ENCODE measurements at places on chromosomes 7 and 10. TPM values are rescaled to one million over a fixed set of nuclear protein-coding genes. Genes with fewer than 3 reads are reported as not detected.

The TMEM26 gene
- total RNA-seq: not detected

The LAMTOR4 gene
- 114 TPM for total RNA-seq

The GIMAP7 gene
- not detected for total RNA-seq

- H3K4me1 ChIP-seq: peaks cover 28% of the 10 kb centered on the region
- H3K36me3 ChIP-seq: peaks cover 16% of the 10 kb centered on the region
- H3K27me3 ChIP-seq: peaks cover 1% of the 10 kb centered on the region
- H3K27ac ChIP-seq: no peak overlapping the region
- DNase-seq: no peak
Observed at GRCh38 chr7:99365318-99366141, 9.0 kb upstream of the ARPC1B start.

The CTAGE4 gene
- total RNA-seq: not detected

The ACTL6B gene
- total RNA-seq: not detected

- no peak overlapping the region for H3K4me3 ChIP-seq
- H3K27ac ChIP-seq: peak overlapping the region; percentile 8
- H3K36me3 ChIP-seq: peaks cover 20% of the 10 kb centered on the region
Observed at GRCh38 chr10:127154831-127155620, 41.4 kb downstream of the INSYN2A start.

The HNRNPF gene
- total RNA-seq: 138 TPM

The CCDC7 gene
- total RNA-seq: 3.1 TPM

GRCh38 chr7:130350945-130351790 is 6.6 kb downstream of the CPA5 start:
- no peaks in the 10 kb centered on the region for H3K36me3 ChIP-seq
- H3K4me3 ChIP-seq: no peak overlapping the region
- H3K27me3 ChIP-seq: peaks cover 26% of the 10 kb centered on the region
- peaks cover 60% of the 10 kb centered on the region for H3K4me1 ChIP-seq
- H3K27ac ChIP-seq: no peak overlapping the region
- no peak for DNase-seq

DNA sequence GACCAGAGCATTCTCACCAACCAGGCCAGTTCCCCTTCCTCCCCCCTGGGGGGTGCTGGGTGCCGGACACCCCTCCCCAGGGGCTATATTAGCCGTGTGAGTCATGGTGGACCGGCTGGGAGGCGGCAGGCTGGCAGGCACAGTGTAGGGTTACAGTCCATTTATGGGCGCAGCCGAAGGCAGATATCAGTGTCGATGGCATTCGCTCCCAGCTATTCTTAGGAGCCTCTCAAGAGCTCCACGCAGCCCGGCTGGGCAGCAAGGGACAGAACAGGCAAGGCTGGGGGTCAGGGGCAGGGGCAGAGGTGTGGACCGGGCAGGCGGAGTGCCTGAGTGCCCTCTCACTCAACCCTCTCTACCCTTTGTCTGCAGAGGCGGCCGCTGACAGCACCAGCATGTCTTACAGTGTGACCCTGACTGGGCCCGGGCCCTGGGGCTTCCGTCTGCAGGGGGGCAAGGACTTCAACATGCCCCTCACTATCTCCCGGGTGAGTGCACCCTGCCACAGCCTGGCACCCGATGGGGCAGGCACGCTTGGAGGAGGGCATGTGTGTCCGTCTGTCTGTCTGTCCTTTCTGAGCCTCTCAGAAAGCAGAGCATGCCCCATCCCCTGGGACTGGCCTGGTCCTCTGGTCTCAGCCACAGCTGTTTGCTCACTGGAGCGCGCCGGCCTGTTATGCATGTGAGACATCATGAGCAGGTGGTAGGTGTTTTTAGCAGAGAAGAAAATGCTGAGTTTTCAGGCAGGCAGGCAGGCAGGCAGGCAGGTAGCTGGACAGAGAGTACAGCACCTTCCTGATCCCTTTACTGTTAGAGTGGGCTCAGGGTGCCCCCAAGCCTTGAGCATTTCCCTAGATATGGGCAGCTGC is at the start of gene LDB3:
TSS of gene LDB3 (plus strand) at position 215 of the 869 bp plus-strand sequence. CDS start at position 396, 181 bp downstream.
- peaks cover 42% of the 10 kb centered on the region for H3K4me1 ChIP-seq
- no peaks in the 10 kb centered on the region for H3K36me3 ChIP-seq
- peak; percentile 36 for DNase-seq
- peaks cover 11% of the 10 kb centered on the region for H3K27me3 ChIP-seq
- H3K27ac ChIP-seq: peak within 1 kb of the TSS; percentile 61

The PON1 gene
- total RNA-seq: not detected

- no peak overlapping the region for H3K27ac ChIP-seq
- H3K4me3 ChIP-seq: no peak overlapping the region
- no peaks in the 10 kb centered on the region for H3K36me3 ChIP-seq
- no peaks in the 10 kb centered on the region for H3K4me1 ChIP-seq
- DNase-seq: peak; percentile 21
- H3K27me3 ChIP-seq: peaks cover 37% of the 10 kb centered on the region
Observed at GRCh38 chr10:69636626-69637605, 6.9 kb downstream of the FAM241B start.

- no peaks in the 10 kb centered on the region for H3K36me3 ChIP-seq
- H3K27ac ChIP-seq: no peak overlapping the region
- H3K4me1 ChIP-seq: no peaks in the 10 kb centered on the region
- H3K4me3 ChIP-seq: no peak overlapping the region
- no peak for DNase-seq
Observed at GRCh38 chr7:106802589-106802988, 62.5 kb upstream of the PIK3CG start.

The OR2F2 gene
- total RNA-seq: not detected

GRCh38 chr7:5767066-5767465 is 14.4 kb downstream of the RNF216 start:
- H3K4me3 ChIP-seq: peak overlapping the region; percentile 19
- peaks cover 13% of the 10 kb centered on the region for H3K36me3 ChIP-seq
- H3K27ac ChIP-seq: peak overlapping the region; percentile 94
- H3K27me3 ChIP-seq: no peaks in the 10 kb centered on the region
- DNase-seq: peak; percentile 1

- H3K27ac ChIP-seq: peak overlapping the region; percentile 79
- no peaks in the 10 kb centered on the region for H3K27me3 ChIP-seq
- no peak for DNase-seq
- 0 out of 2 replicates have a peak, but pooled peaks cover 4% of the 10 kb centered on the region for H3K36me3 ChIP-seq
- H3K4me1 ChIP-seq: peaks cover 35% of the 10 kb centered on the region
Observed at GRCh38 chr10:92241158-92241500, 49.7 kb downstream of the CPEB3 start.

- no peaks in the 10 kb centered on the region for H3K36me3 ChIP-seq
- H3K4me1 ChIP-seq: peaks cover 18% of the 10 kb centered on the region
- no peaks in the 10 kb centered on the region for H3K27me3 ChIP-seq
- peak; percentile 32 for DNase-seq
- H3K4me3 ChIP-seq: no peak overlapping the region
Observed at GRCh38 chr7:85191383-85191782, 4.5 kb upstream of the SEMA3D start.

DNA sequence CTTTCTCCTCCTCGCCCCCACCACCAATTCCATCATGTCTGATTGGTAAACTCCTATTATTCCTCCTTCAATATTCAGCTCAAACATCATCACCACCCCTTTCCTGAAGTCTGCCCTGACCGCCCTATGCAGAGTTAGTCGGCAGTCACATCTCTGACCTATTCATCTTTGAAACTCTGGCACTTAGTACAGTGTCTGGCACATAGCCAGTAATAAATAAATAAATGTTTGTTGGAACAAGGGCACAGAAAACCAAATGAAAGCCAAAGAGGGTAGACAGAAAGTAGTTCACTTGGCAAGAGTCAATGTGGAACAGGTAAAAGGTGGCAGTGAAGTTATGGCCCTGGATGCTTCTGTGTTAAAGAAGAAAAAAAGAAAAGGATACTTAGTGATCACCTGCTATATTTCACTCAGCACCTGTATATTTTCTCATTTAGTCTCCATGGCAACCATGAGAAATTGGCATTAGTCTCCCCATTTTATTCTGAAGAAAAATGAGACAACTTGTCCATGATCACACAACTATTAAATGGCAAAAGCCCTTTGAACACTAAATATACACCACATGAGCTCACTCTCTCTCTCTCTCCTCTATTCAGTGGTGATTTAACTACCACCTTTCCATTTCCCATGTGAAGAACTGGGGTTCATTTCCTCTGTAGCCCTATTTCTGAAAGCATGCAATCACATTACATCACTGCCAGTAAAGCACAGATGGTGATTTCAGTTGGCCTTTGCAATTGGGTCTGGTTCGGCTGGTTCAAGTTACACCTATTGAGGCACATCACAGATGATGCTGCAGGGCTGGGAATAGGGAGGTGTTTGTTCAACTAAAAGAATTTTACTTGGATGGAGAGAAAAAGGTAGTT is 25.3 kb downstream of the CHCHD3 start:
- no peak overlapping the region for H3K27ac ChIP-seq
- H3K4me3 ChIP-seq: no peak overlapping the region
- H3K27me3 ChIP-seq: peaks cover 2% of the 10 kb centered on the region
- H3K4me1 ChIP-seq: peaks cover 46% of the 10 kb centered on the region
- DNase-seq: no peak
- peaks cover 16% of the 10 kb centered on the region for H3K36me3 ChIP-seq

The GLI3 gene
- total RNA-seq: 10.8 TPM

GRCh38 chr10:130040817-130041330 is 69.8 kb downstream of the C10orf143 start:
- H3K4me1 ChIP-seq: no peaks in the 10 kb centered on the region
- no peaks in the 10 kb centered on the region for H3K36me3 ChIP-seq
- DNase-seq: no peak
- peaks cover 18% of the 10 kb centered on the region for H3K27me3 ChIP-seq

GRCh38 chr7:69129524-69129923 is 468.8 kb upstream of the AUTS2 start:
- H3K36me3 ChIP-seq: no peaks in the 10 kb centered on the region
- H3K4me3 ChIP-seq: no peak overlapping the region
- H3K4me1 ChIP-seq: no peaks in the 10 kb centered on the region
- DNase-seq: no peak
- H3K27me3 ChIP-seq: no peaks in the 10 kb centered on the region

GRCh38 chr7:45689797-45690761 is 115.9 kb downstream of the ADCY1 start:
- no peaks in the 10 kb centered on the region for H3K36me3 ChIP-seq
- H3K27ac ChIP-seq: peak overlapping the region; percentile 99
- peaks cover 23% of the 10 kb centered on the region for H3K4me1 ChIP-seq
- H3K4me3 ChIP-seq: peak overlapping the region; percentile 38
- peaks cover 6% of the 10 kb centered on the region for H3K27me3 ChIP-seq

DNA sequence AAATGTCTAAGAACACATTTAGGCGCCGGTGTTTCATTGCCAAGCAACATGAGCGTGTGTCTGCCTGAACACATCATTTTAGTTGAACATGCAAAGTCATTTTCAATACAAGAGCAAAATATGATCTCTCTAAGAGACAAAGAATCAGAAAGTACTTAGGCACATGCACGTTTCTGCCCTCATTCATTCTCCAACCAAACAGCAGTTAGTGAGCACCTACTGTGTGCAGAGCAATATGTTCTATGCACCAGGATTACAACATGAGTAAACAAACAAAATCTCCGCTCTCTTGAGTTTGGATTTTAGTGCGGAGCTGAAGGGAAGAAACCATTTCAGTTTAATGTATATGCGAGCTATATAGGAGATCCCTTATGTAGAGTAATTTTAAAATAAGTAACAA is 71.6 kb upstream of the KLF6 start:
- DNase-seq: no peak
- H3K27me3 ChIP-seq: 0 out of 2 replicates have a peak, but pooled peaks cover 2% of the 10 kb centered on the region
- no peak overlapping the region for H3K27ac ChIP-seq
- H3K4me3 ChIP-seq: no peak overlapping the region
- H3K4me1 ChIP-seq: peaks cover 42% of the 10 kb centered on the region

The CYP3A7 gene
- not detected for total RNA-seq

GRCh38 chr10:80443531-80443974 is 10.6 kb upstream of the TSPAN14 start:
- H3K4me1 ChIP-seq: peaks cover 39% of the 10 kb centered on the region
- H3K4me3 ChIP-seq: no peak overlapping the region
- peak overlapping the region; percentile 51 for H3K27ac ChIP-seq
- H3K36me3 ChIP-seq: no peaks in the 10 kb centered on the region

DNA sequence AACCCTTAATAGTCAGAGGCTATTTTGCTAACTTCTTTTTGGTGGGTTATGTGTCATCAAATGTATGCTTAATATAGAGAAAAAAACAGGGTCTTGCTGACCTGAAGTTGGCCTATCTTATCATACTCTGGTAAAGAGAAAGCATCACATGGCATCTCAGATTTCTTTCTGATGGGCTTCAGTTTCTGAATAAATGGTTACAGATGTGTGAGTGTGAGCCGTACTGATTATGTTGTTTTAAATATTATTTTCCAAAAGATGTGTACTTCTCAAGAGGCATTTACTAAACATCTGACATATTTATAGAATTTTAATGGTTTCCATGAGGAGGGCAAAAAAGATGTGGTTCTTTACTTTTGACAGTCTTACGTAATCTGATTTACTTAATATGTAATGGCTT is 28.4 kb downstream of the BBS9 start:
- 0 out of 2 replicates have a peak, but pooled peaks cover 4% of the 10 kb centered on the region for H3K36me3 ChIP-seq
- DNase-seq: no peak
- H3K4me1 ChIP-seq: peaks cover 22% of the 10 kb centered on the region
- no peaks in the 10 kb centered on the region for H3K27me3 ChIP-seq
- H3K27ac ChIP-seq: no peak overlapping the region

DNA sequence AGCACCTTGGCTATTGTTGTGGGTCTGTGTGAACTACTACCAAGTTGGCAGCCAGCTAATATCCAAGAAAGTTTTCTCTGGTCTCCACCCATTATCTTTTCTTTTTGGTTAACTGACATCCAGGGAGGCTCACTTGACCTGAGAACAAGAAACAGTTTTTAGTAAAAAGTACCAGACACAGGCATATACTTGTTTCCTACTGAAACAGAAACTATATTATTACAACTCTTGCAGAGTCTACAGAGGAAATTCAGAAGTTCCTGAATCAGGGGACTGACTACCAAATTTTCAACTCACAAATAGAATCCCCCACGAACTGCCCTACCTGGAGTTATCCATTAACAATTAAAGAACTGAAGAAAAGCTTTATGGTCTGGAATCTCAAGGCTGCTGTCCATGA is 168.9 kb downstream of the KCND2 start:
- H3K27me3 ChIP-seq: no peaks in the 10 kb centered on the region
- no peak overlapping the region for H3K4me3 ChIP-seq
- no peak for DNase-seq
- H3K36me3 ChIP-seq: no peaks in the 10 kb centered on the region

DNA sequence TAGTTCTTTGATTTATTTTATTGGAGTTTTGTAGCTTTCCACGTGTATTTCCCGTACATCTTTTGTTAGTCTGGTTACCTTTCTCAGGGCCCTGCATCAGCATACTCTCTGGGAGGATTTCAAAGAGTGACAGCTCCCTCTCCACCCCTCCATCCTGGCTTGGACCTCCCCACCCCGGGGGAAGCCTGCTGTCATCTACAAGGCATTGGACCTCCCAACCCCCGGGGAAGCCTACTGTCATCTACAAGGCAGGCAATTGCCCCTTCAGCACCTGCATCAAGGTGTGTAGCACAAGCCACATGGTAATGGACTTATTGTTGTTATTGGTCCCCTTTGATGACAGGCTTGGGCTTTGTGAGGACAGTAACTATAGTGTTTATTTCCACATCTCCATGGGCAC is 390.1 kb downstream of the TCERG1L start:
- no peak overlapping the region for H3K27ac ChIP-seq
- H3K4me3 ChIP-seq: no peak overlapping the region
- no peaks in the 10 kb centered on the region for H3K4me1 ChIP-seq
- peaks cover 3% of the 10 kb centered on the region for H3K36me3 ChIP-seq
- no peak for DNase-seq
- H3K27me3 ChIP-seq: peaks cover 3% of the 10 kb centered on the region

The FFAR4 gene
- total RNA-seq: not detected

GRCh38 chr7:85185424-85186082 is 1.3 kb downstream of the SEMA3D start:
- H3K27ac ChIP-seq: peak overlapping the region; percentile 90
- DNase-seq: peak; percentile 82
- H3K27me3 ChIP-seq: peaks cover 5% of the 10 kb centered on the region
- H3K4me3 ChIP-seq: peak overlapping the region; percentile 96

GRCh38 chr7:64993901-64994300 is 3.1 kb upstream of the ZNF117 start:
- H3K27ac ChIP-seq: no peak overlapping the region
- no peaks in the 10 kb centered on the region for H3K4me1 ChIP-seq
- no peak for DNase-seq
- H3K4me3 ChIP-seq: no peak overlapping the region
- H3K27me3 ChIP-seq: no peaks in the 10 kb centered on the region

Data from HFFc6 (cell line).